ENCODE measurements at places on chromosomes 1 and 21. TPM values are rescaled to one million over a fixed set of nuclear protein-coding genes. Genes with fewer than 3 reads are reported as not detected.

Gene LCE2A
- 3.0 TPM for total RNA-seq

Gene OR2T4
- total RNA-seq = not detected

GRCh38 chr1:204630132-204630905 is 55.2 kb downstream of the LRRN2 start:
- no peak for DNase-seq

- DNase-seq = no peak
Measured at GRCh38 chr21:37410639-37411038, 44.1 kb downstream of the DYRK1A start.

DNA sequence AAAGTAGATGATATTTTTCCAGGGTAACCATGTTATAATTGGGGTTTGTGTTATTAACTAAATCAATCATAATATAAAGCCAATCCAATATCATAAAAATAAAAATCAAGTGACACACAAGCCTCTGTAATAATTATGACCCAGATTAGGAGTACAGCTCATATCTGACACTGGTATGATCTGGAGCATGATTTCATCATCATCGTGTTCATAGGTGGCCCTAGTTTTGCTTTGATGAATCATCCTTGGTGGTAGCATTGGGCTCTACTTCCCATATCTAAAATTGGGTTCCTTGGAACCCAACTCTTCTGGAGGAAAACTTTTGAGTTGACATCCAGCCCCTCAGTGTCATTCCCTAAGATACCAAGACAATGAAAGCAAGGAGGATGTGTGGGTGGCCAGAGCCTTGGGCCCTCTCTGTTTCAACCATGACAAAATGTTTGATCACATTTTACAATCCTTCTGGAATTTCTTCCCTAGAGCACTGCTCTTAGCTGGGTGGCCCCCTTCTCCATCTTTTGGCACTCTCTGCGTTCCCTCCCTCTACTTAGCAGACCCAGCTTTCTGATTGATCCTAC is 37.0 kb upstream of the ENAH start:
- no peak for DNase-seq

DNA sequence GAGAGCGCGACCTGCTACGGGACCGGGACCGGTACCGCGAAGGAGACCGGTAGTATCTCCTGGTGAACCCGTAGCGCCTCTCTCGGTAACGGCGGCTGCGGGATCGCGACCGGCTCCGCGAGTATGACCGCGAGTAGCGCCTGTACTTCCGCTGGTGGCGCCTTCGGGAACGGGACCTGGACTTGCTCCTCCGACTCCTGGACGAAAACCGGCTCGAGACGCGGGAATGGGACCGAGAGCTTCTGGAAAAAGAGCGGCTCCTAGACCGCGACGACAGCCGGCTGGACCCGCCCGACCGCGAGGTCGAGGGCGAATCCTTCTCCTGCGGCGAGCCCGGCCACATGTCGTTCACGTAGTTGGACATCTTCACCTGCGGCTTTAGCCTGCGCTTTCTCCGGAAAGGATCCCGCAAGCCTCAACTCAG is 642 bp downstream of the RSRP1 start:
- DNase-seq = peak; percentile 15
